ENCODE measurements at places on chromosomes 1 and 21.

DNA sequence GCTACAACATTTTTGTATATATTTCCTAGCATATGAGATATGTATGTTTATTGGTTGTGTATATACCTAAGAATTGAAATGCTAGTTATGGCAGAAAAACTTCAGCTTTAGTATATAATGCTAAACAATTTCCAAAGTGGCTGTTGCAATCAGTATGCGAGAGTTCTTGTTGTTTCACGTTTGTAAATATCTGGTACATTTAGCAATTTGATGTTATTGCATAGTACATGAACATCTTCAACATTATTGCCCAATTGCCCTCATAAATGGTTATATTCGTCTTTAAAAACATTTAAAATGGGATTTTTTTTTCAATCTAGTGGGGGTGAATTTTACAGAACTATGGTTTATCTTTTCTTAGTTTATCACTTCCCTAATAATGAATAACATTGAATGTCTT, 86.2 kb upstream of the HP1BP3 start:
- DNase-seq, result no peak

- DNase-seq, result no peak
These were observed 17.4 kb downstream of the TFAP2E start for GRCh38 chr1:35590476-35591040.

- DNase-seq, result no peak
These were observed 28.6 kb downstream of the TMEM53 start for GRCh38 chr1:44645476-44646244.

- DNase-seq, result no peak
These were observed 30.3 kb upstream of the FAM78B start for GRCh38 chr1:166197141-166197540.

DNA sequence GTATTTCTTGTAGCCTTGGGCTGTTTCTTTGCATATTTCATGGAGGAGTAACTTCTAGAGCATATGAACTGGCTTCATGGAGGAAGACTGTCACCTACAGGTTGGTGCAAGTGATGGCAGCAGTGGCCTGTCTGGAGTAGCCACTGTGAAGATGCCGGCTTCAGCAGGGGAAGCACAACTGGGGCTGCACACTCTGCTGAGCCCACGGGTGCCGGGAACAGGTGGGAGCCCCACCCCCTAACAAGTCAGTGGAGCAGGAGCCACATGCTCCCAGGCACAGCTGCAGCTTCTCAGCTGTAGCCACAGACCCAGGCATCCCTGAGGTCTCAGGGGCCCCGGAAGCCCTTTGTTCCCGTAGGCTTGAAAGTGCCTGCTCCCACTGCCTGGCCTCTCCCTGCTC, 43.2 kb upstream of the C1orf185 start:
- no peak for DNase-seq

- DNase-seq, result no peak
These were observed 15.3 kb upstream of the ZNF678 start for GRCh38 chr1:227548119-227548397.

DNA sequence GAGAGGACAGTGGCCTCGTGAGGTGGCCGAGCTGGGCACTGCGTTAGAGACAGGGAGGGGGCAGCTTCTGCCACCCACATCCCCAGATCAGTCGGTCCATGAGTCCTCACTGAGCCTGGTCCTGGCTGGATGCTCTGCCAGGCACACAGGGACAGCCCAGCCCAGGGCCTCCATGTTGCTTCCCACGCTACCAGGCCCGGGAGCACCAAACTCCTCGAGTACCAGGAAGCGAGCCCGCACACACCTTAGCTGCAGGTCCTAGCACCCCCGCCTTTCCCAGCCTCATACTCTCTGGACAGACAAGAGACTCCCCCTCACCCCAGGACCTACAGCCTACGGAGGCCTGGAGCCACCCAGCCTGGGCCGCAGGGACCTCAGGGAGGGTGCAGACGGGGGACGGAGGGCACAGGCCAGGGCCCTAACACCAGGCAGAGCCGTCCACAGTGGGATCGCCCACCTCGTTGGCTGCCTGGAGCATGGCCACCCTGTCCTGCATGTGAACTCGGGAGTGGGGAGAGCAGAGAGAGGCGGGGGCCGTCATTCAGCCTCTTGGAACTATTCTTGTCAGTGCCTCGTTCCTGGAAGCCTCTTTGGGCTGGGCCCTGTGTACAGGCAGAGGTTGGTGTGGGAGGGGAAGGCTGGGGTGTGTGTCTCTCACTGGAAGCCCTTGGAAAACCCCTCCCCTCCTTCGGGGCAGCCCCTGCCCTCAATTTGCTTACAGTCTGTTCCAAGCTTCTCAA, 90.9 kb upstream of the RUNX3 start:
- DNase-seq, result no peak

DNA sequence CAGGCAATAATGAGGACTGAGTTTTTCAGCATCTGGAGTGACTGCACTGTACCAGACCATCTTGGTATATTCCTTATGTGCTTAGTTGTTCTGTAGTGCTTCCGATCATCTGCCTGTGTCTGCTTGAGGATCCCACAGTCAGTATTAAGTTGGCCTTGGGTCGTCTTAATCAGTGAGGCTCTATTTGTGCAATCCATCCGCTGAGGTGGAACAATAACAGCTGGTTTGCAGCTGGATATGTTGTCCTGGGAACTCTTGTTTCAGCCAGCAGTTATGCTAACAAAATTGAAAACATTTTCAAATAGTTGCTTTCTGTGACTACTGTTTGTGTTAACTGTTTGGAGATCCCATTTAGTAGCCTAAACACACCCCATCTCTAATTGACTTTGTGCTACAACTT, 73.7 kb downstream of the LAMC1 start:
- DNase-seq, result peak; percentile 62

DNA sequence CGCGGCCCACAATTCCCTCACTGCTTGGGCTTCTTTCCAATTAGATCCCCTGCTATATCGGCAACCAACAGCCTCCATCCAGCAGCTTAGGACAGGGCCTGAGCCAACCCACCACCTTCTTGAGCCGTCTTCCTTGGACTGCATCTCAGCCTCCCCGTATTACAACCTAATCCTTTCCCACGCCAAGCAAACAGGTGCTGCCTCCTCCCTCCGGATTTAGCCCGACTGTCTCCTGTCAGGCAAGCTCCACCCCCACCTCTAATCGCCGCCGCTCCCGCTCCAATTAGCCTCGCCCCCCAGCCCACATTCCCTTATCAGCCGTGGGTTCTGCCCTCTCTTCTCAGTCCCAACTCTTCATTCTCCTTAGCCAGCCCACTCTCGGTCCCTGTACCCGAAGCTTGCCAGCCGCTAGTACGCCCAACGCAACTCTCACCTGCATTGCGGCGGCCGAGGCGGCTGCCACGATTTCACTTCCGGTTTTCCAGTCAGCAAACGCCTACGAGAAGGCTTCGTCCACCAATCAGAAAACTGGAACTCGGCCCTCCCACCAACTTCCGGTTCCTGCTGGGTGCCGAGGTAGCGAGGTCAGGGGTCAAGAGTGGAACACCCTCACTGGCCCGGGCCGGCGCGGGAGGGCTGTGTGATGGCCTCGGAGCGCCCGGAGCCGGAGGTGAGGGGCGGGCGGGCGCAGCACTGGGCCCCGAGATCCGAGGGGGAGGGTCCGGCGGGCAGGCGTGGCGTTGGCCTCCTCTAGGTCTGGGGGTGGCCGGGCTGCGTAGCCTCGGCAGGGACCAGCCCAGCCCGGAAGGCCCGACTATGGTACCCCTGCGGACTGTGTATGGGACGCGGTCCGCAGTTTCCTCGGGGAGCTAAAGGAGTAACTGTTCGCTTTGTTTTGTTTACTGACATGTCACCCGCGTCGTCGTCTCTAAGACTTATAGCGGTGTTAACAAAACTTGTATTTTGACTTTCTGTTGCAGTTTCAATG, at the start of the genes MED8 and SZT2:
MED8 (minus strand) TSS at position 475 of the 988 bp plus-strand sequence; CDS start at position 439, 36 bp downstream.
SZT2 (plus strand) TSS at position 574 of the 988 bp plus-strand sequence; CDS start at position 644, 70 bp downstream.
- peak; percentile 97 for DNase-seq

DNA sequence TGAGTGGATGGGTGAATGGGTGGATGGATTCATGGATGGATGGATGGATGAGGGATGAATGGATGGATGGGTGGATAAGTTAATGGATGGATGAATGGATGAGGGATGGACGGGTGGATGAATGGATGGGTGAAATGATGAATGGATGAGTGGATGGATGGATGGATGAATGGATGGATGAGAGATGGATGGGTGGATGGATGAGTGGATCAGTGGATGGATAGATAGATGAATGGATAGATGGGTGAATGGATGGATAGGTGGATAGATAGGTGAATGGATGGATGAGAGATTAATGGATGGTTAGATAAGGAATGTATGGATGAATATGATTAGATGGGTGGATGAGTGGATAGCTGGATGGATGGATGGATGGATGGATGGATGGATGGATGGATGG, 313.5 kb downstream of the NPHP4 start:
- no peak for DNase-seq

- DNase-seq, result no peak
These were observed 170.2 kb downstream of the RUNX1 start for GRCh38 chr21:34878940-34879339.

DNA sequence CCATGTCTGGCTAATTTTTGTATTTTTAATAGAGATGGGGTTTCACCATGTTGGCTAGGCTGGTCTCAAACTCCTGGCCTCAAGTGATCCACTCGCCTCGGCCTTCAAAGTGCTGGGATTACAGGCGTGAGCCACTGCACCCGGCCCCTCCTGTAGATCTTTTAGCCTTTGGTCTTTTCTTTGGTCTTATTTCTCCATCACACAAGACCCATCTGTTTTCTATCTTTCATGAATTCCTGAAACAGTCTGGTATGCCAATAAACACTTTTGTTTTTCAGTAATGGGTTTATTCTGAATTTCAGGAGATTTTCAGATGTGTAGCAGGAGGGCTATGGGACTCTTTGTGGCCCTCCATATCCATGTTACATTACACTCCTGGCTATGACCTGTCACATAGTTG, 23.2 kb downstream of the ERRFI1 start:
- no peak for DNase-seq

GRCh38 chr1:53368314-53369033, 40.6 kb upstream of the LRP8 start:
- DNase-seq, result peak; percentile 39

GRCh38 chr1:161884475-161884874, 118.4 kb downstream of the ATF6 start:
- no peak for DNase-seq

DNA sequence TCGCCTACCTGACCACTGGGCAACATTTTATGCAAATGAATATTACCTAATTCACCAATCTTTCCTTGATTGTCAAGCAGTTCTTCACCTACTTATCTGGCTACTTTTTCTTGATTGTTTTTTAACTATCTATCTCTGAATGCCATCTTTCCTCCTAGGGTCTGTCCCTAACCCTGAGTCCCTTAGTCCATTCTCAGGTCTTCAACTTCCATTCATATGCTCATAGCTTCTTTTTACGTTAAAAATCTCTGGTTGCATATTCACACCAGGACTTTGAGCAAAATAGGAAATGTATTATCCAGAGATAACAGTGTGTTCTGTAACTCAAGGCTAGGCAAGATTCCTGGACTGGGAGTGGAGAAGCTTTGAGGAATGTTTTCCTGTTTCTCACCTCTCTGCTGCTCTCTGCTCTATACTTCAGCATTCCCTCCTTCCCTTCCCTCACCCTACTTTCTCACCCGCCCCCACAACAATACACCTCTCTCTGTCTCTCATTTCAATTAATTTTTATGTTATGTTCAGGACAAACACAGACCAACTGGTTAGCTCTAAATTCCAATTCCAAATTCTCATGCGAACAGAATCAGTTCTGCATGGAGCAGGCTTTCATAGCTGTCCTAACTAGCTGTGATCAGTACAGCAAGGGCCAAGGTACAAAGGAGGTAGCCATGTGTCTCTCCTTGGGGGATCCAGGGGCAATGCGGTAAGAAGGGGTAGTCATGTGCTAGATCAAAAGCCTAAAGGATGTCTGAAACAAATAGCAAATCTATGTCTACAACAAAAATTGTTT, 278.4 kb downstream of the USH2A start:
- DNase-seq, result no peak

Measured in right forelimb (tissue), 1 donor.